ENCODE measurements at places on chromosomes 5 and 9.
A peak's percentile ranks its signal among the peaks of the same experiment; 100 is the strongest.

- DNase-seq: no peak
Measured at GRCh38 chr5:127647361-127647958, 1.4 kb upstream of the CTXN3 start.

GRCh38 chr5:151896031-151896691, 28.5 kb downstream of the GLRA1 start:
- no peak for DNase-seq

- no peak for DNase-seq
Measured at GRCh38 chr9:105475302-105475701, 27.5 kb downstream of the FSD1L start.

DNA sequence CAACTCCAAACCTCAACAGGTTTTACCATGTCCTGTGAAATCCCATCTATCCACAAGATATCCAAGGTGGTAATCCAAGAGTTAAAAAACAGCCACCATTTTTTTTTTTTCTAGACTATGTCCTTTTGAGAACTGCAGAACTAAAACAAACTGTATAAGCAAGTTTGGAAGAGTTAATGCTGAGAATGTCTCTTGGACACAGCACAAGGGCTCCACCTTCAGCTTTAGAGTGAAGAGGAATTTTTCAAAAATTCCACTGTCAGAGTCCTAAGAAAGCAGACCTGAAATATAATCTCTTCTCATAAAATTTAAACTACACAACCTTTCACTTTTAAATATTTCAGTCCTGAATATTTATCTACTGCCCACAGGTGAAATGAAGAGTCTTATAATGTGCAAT, 167.8 kb upstream of the CCNG1 start:
- DNase-seq: no peak

DNA sequence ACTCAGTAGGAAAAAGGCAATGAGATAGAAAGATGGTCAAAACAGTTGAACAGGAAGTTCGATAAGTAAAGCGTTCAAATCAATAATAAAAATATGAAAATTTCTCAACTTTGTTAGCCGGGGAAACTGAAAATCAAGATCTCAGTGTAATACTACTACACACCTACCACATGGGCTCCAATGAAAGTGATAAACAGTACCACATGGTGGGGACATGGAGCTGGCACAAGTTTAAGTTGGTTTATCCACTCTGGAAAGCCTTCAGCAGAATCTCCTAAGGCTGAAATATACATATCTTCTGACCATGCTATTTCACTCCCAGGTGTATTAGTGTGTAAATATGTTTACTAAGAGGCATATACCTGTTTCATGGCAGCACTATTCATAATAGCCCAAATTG, 126.8 kb downstream of the NXNL2 start:
- no peak for DNase-seq

GRCh38 chr9:105993921-105994715, 299.8 kb downstream of the TMEM38B start:
- no peak for DNase-seq

DNA sequence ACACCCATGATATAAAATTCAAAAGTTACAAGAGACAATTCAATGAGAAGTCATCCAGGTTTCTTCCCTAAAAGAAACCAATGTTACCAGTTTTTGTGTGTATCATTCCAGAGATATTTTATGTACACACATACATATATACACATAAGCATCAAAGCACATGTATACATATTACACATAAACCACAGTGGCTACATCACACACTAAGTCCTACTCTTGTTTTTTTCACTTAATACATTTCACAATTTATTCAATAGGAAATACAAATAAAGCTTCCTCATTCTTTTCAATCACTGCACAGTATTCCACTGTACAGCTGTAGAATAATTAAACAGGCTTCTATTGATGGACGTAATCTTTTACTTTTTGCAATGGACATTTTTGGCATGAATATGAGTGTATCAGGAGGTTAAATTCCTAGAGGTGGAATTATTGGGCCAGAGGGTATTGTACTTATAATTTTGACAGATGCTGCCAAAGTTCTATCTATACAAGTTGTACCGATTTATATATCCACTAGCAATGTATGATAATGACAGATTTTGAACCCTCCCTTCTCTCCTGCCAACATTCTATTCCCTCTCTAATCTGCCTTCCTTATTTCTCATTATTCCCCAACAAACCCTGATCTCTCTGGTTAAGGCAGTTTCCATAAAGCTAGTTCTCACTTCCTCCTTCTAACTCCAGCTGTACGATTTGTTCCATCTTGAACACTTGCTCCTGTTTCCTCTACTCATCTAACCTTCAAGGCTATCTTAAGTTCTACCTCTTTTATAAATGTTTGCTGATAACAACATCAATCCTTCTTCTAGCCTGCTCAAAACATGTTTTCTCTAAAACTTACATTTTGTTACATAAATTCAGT, 35.2 kb downstream of the MRPS27 start:
- DNase-seq: no peak

DNA sequence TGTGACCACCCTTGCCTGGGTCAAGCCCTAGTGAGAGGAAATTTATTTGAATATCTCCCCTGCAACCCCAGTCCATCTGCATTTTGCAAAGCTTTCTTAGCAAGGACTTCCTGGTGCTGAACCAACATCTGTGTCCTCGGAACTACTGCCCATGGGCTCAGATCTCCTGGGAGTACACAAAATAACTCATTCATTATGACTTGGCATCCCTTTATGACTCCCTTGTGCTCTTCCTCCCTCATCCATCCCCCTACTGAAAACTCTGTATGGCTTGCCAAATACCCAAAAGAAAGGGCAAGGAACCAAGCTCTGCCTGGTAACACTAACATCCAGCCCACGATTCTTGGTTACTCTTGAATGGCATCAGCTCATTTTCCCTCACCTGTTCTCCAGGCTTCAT, 368.5 kb downstream of the NTRK2 start:
- DNase-seq: no peak

DNA sequence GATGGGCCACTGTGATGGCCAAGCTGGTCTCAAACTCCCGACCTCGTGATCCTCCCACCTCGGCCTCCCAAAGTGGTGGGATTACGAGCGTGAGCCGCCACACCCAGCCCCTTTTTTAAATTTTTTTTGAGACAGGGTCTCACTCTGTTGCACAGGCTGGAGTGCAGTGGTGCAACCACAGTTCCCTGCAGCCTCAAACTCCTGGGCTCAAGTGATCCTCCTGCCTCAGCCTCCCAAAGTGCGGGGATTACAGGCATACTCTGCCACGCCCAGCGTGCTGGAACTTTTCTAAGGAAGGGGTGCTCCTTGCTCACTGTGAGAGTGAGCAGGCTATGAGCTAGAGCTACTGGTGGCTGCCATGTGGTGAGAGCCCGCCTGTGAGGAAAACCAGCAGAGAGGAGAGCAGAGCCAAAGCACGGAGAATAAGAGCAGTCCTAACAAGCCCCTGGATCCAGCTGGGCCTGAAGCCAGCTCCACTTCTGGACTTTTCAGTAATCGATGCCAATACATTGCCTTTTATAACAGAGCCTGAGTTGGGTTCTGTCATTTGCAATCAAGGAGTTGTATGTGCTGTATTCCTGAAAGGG, 75.5 kb upstream of the UNC5A start:
- DNase-seq: no peak

DNA sequence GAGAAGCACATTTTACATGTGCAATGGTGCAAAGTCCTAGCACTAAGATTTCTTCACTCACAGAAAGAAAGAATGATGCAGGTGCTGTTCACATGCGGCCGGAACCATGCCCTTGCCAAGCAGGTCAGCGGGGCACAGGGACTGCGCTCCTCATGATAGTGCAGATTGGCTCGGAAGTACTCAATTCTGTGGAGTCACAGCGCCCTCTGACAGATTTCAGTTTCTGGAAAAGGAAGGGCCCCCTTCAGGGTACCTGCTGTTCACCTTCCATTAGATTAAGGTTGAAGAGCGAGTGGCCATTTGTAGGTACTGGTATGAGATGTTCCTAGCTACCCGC, 75.7 kb downstream of the TMC1 start:
- no peak for DNase-seq

- DNase-seq: no peak
Measured at GRCh38 chr5:93601802-93602155, 18.8 kb downstream of the NR2F1 start.

- no peak for DNase-seq
Measured at GRCh38 chr9:114282507-114282906, 40.4 kb upstream of the ORM1 start.

DNA sequence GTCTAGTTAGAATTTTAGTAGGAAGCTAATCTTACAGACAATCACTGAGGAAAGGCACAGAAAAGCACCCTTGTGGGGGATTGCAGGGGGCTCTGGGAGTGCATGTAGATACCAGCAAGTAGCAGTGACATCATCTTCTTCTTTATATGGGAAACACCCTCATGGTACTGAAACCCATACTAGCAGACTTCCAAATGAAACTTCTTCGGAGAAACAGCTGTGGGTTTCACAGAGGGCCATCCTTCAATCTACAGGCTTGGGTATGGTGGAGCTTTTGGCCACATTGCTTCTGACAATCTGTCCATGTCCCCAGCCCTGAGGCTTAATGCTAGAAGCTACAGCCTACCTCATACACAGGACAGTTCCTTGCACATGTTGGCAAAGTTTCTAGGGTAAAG, 165.2 kb upstream of the NFIB start:
- DNase-seq: no peak

DNA sequence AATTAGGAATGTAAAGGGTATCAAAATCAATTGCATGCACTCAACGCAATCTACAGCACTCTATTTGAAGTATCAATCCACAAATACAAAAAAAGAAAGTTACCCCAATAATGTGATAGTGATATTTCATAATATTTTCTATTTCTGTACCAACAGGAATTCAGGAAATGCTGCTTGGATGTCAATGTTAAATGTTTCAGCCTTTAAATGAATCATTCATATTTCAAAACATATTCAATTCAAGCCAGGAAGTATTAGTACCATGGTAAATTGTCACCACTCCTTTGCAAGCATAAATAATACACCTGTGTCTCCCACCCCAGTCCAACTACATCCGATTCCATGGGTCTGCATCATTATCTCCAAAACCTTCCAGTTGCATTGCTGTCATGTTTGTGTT, 1185.5 kb upstream of the CDH18 start:
- DNase-seq: no peak

DNA sequence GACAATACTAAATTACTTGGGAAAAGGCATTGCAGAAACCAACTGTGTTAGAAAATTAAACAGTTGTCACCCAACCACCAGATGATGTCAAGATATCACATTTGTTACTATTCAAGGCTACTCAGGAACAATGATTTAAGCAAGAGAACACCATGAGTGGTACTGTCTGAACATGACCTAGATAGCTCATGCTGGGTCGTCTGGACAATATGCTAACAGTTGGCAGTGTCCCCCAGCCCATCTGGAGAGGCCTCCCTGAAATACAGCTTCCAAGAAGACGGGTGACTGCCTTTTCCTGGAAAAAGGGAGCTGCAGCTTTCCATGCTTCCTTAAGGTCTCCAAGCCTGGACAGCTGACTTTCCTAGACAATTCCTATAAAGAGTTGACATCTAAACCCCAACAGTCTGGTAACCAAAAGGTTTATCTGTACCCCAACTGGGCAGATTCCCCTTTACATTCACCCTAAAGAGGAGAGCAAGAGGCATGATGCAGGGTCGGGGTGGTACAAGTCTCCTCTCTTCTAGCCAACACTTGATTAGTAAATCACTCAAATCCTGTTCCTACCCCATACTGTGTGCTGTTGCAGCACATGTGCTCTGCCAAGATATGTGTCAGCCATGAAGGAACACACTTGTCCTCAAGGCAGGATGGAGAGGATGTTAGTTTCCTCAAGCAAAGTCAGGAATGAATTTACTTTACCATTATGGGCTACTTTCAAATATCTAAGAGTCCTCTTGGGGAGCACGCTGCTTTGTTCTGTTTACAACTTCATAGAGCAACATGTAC, 433.0 kb downstream of the PDE4D start:
- DNase-seq: no peak

DNA sequence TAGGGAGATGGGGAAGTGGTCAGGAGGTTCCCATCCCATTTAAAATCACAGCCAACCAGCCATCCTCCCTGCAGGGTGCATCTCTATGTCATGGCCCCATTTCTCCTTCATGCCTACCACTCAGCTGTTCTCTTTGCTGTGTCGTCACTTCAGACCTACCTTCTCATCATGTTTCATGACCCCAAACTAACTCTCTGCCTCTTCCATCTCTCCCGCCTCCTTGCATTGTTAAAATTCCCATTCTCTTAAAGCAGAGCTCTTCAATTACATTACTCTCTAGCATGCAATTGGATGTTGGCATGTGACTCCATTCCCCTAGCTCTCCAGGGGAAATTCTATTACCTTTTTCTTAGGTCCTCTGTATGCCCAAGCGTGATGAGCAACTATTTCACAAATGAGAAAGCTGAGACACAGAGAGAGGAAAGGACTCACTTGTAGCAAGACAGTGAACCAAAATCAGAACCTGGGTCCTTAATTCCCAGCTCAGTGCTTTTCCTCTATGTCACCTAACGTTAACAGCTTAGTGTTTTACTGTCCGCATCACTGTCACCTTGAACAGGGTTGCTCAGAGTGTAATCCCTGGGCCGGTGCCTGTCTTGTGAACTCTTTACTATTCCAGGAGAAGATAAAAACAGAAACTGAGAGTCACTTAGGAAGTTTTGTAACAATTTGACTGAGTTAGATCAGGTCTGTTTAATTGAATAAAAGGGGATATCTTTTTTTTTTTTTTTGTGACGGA, 28.1 kb downstream of the PDE6A start:
- no peak for DNase-seq

DNA sequence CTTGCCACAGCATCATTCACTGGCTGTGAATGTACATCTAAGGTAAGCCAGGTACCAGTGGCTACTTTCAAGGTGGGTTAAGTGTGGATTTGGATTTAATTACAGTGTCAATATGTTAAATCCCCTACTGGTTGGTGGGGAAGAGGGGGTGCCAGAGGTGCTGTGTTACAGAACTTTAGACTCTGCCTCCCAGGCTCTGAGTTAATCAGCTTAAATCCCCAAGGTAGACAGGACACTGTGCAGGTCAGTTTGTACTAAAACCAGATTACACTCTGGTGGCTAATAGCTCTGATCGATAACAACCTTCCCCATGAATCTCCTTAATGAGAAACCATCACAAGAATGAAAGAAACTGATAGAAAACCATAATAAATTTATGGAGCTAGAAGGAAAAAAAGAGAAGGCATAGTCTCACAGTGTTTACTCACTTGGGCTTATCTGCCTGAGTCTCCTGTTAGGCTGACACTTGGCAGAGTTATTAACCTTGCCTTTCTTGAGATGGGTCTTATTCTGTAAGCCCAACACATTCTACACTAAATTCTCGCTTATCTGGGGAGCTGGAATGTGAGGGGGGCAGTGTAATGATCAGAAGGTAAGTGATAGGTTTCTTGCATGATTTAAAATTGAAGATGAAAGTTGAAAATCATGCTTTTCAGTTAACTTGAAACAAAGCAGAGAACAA, 106.8 kb downstream of the LMNB1 start:
- DNase-seq: no peak

DNA sequence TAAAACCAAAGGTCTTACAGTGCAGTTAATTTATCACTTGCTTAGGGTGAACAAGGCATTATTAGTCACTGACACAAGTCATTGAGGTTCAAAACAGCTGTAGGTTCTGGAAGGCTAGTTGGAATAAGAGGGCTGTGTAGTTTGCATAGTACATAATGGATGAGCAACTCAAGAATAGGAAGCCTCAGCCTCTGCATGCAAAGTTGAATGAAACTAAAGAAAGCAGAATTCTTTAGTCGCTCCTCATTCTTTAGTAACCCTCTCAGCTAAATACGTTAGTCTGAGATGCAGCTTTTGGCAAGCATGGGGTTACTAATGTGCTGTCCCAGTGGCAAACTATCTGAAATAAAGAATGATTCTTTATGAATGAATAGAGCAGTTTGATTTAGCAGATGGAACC, 74.2 kb downstream of the ADGRV1 start:
- DNase-seq: no peak

- no peak for DNase-seq
Measured at GRCh38 chr5:7671381-7671993, 179.4 kb downstream of the CFAP90 start.

- DNase-seq: peak; percentile 34
Measured at GRCh38 chr9:115373000-115373709, 255.2 kb upstream of the TNC start.
